ENCODE measurements at places on chromosomes 7 and 10. TPM values are rescaled to one million over a fixed set of nuclear protein-coding genes. Genes with fewer than 3 reads are reported as not detected.

Gene KCND2
- not detected for total RNA-seq

Gene TTYH3
- total RNA-seq, result 29.8 TPM

Gene IFIT3
- 47.1 TPM for total RNA-seq

Gene ENO4
- total RNA-seq, result 0.69 TPM

DNA sequence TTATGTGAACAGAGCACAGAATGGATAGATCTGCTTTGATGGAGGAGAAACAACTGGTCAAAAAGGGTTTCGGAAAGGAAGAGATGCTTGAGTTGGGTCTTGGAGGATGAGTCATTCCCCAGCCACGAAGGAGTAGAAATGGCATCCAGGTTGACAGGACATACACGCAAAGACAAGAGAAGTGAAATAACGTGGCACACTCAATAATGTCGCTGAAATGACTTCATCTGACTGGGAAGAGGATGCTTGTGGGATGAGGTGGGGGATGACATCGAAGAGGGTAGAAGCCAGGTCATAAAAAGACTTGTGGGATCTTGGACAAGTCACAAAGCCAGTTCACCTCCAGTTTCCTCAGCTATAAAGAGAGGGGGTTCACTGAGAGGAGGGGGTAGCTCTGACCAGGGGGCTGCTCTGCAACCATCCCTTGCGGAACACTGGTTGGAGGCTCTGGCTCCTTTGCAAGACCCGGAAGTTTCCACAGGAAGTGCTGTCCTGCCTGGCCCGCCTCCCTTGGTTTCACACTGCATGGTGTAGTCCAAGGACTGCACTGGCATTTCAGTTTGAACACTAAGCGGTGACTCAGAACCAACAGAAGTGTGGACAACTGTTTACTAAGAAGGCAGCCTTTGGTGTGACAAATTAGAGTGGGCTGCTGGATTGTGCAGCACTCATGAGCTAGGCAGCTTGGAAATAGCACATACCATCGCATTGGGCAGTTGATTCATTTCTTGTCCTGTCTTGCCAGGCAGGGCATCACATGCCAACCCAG is 189.9 kb upstream of the ADO start:
- DNase-seq, result peak; percentile 89

- DNase-seq, result no peak
Observed at GRCh38 chr7:7821517-7821916, 103.1 kb upstream of the RPA3 start.

DNA sequence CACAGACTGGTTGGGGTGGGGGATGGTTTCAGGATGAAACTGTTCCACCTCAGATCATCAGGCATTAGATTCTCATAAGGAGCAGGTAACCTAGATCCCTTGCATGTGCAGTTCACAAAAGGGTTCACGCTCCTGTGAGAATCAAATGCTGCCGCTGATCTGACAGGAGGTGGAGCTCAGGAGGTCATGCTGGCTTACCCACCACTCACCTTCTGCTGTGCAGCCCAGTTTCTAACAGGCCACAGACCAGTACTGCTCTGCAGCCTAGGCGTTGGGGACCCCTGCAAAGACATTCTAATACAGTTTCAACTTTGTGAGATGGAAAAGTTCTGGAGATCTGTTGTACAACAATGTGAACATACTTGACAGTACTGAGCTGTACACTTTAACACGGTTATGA is 39.9 kb downstream of the STRA8 start:
- DNase-seq, result no peak

GRCh38 chr10:43323245-43323644 is 48.2 kb upstream of the FXYD4 start:
- DNase-seq, result no peak

DNA sequence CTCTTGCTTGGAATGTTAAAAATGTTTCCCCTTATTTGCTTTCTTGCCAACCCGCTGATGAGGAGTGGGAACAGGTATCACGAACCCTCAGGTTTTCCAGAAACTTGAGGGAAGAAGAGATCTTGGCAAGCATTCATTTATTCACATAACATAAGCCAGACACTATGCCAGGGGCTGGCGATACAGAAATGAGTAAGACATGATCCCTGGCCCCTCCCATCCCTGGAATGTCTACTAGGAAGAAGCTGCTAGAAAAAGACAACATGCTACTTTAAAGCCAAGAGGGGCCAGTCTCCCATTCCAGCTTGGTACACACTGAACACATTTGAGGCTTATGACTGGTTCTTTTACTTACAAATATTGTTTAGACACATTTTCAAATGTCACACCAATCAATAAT is 26.4 kb downstream of the SLC35B4 start:
- peak; percentile 40 for DNase-seq

- no peak for DNase-seq
Observed at GRCh38 chr10:23516530-23516929, 77.7 kb downstream of the OTUD1 start.

DNA sequence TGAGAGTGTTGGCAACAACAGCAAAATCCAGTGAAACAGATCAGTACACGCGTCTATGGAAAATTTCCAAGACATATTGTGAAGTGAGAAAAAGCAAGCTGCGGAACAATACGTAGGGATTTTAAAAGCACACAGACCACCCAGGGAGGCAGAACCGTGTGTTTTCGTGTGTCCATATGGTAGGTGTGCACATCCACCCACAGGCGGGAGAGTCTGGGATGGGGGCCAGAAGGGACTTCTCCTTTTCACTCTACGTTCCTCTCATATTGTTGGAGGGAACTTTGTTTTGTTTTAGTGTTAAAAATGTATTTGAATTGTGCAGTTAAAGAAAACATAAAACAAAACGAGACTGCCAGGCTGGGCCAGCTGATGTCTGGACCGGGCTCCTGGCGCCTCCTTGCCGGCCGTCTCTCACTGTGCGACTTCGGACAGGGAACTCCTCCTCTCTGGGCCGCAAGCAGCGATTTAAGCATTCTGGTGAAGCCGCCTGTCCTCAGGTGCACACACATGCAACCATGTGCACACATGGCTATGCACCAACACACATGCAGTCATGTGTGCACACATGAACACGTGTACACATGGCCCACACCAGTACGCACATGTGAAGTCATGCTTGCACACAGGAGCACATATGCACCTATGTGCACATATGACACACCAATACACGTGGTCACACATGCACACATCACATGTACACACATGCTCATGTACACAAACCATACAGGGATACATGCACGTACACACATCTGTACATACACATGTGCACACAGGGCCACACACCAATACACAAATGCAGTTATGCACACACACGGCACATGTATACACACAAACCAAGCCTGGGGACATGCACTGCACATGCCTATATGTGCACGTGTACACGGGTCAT is 141.1 kb downstream of the ELFN1 start:
- DNase-seq, result no peak

GRCh38 chr10:78166261-78166660 is 132.6 kb downstream of the RPS24 start:
- DNase-seq, result no peak

- DNase-seq, result no peak
Observed at GRCh38 chr7:37410305-37411229, 38.1 kb downstream of the ELMO1 start.

- DNase-seq, result no peak
Observed at GRCh38 chr7:114956702-114957101, 34.8 kb downstream of the MDFIC start.

DNA sequence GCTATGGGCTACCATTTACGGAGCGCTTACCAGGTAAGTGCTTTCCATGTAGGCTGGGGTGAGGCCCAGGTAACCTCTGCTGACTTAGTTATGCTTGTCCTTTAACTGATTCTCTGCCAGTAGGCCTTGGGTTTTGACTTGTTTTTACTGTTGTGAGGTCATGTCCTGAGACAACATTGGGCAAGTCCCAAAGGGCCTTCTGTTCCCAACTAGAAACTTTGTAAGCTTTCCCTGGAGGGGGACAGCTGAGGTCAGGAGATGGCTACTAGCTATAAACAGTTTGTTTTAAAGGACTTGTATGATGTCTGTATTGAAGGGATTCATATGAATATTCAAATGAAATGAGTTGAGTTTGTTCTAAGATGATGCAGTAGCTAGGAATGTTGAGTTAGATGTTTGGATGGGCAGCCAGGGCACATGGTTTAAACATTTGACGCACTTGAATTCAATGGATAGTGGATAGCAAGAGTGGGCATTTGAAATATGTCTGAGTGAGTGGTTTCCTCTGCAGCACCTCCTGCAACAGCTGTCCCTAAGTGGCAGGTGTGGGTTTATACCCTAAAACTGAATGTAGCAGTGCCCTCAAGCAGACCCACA is 10.0 kb upstream of the SGPL1 start:
- DNase-seq, result no peak

DNA sequence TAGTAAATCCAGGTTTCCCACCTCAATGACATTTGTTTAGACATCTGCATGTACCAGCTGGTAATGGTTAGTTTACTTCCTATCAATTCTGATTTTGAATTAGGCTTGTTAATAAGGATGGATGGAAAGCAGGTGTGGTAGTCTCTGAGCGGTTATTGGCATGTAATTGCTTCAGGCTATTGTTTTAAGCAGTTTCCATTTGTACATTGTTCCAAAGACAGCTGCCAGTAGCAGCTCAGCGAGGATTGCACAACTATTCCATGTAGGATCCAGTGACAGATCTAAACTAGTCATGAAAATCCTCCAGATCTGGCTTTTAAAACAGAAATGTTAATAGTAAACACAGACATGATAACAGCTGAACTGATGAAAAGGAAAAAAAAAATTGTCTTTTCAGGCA is 436.0 kb upstream of the ADARB2 start:
- no peak for DNase-seq

GRCh38 chr10:119425881-119426170 is 116.7 kb downstream of the RGS10 start:
- no peak for DNase-seq

DNA sequence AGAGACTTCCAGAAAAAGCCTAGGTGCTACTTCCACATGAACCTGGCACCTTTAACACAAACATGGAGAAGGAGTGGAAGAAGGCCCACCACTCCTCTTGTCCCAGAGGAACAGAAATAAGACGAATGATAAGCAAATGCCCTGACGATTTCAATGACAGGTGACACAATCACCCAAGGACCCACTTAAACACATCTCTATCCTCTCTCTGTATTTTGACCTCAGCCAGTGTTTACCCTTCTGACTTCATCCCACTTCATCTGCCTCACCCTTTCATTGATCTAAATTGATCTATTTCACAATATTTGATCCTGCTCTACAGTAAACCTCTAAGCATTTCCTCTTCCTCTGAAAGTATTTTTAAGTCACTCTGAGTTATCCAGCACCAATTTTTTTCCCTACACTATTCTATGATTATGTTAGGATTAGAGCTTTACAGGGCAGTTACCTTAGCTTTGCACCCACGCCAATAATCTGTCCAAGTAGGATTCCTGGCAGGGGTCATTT is 9.1 kb downstream of the GOT1 start:
- no peak for DNase-seq

DNA sequence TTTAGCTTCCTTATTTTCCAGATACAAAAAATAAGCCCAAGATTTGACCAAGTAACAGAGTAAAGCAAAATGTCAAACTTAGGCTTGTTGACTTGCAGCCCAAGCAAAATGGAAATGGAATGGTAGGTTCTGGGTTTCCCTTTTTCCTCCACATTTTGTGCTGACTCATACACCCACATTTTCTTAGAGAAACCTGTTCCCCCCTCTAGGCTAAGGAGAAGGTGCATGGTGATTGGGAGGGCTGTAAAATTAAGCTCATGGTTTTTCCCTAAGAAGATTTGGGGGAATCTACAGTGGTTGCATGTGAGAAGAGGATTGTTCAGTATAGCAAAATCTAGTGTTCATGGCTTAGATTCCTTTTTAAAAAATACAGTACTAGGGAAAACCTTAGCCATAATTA is 127.4 kb downstream of the ARL4A start:
- DNase-seq, result no peak

DNA sequence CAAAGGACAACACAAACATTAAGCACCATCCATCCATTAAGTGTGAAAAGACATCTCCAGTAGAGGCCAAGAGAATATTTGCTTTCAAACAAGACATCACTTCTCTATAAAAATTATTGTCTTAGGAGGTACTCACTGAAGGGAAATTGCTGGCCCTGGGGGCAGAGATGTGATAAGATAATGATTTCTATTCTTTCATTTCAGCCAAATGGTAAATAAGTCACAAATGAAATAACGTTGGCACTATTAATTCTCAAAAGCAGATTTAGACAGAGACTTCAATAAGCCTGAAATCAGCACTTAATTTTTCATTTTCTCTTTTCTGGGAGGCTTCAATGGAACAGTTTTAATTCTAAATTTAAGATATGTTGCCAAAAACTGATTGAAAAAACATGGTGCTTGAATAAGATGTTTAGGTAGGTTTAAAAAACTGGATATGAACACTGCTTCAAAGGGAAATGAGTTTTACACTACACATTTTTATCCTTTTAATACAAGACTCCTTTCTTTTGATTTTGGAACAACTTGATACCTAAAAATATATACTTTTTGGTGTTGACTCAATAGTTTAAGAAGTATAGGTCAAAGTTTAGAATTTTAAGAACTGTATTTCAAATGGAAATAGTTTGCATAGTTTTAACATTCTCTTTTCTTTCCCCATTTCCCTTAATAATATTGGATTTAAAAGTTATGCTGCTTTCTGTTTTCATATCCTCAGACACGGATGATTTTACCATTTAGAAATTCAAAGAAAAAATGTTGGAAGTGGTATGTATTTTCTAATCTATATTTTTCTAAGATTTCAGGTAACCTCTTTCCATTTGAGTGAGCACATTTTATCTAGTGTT is 204.0 kb downstream of the AHR start:
- no peak for DNase-seq

- DNase-seq, result no peak
Observed at GRCh38 chr7:82109288-82109687, 334.3 kb downstream of the CACNA2D1 start.

DNA sequence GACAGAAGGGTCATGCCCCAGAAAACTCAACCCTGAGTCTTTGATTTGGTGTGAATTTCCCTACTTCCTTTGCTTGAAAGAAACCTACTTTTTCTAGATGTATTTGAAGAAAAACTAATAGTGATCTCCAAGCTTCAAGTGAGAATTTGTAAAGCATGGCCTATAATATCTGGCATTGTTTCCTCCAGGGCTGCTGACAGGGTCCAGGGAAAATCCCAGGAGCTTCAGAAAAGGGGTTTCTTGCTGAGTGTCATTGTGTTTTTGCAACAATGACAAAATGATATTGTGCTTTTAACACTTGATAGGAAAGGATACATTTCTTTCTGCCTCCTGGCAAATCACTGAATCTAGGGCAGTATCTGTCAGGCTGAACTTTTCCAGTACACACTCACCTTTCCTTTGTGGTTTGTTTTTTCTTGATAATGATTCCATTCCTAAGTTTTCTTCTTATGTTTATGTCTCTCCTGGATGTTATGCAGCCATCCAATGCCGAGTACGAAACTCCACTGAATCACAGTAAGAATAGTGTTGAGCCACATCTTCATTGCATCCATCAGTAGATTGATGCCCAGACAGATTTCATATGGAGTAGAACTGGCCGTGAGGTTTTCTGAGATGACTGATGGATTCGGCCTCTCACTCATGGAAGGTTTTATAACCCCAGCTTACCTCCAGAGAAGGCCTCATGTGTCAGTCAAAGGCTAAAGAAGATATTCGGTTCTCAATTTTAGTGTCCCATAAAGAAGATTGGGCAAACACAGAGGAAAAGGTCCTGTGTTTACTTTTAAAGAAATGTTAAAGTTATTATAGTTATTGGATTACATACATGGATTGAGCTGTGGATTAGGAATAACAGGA is 76.9 kb upstream of the STEAP1B start:
- DNase-seq, result no peak

All from MG63 (cell line).